ENCODE measurements at places on chromosomes 5 and 9.

- no peak for DNase-seq
Observed at GRCh38 chr5:154367101-154367500, 78.7 kb upstream of the SAP30L start.

- DNase-seq = no peak
Observed at GRCh38 chr5:94849821-94850736, 231.6 kb downstream of the SLF1 start.

- no peak for DNase-seq
Observed at GRCh38 chr9:78351816-78352215, 54.9 kb downstream of the PSAT1 start.

DNA sequence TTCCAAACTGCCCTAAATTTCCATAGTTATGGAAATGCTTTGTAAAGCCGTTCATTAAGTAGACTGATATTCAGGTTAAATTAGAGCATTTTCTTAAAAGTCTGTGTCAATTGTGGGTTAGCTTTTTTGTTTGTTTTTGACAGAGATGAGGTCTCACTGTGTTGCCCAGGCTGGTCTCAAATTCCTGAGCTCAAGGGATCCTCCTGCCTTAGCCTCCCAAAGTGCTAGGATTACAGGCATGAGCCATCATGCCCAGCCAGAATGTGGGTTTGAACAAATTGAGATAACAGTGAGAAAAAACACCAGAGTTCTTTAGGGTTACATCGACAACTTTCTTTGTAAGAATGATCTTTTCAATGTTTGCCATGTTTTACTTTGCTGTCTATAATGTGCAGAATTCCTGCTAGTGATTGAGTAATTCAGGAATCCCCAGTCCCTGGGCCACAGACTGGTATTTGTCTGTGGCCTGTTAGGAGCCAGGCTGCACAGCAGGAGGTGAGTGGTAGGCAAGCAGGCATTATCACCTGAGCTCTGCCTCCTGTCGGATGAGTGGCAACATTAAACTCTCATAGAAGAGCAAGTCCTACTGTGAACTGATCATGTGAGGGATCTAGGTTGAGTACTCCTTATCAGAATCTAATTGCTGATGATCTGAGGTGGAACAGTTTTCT is 80.5 kb downstream of the RAI14 start:
- no peak for DNase-seq

DNA sequence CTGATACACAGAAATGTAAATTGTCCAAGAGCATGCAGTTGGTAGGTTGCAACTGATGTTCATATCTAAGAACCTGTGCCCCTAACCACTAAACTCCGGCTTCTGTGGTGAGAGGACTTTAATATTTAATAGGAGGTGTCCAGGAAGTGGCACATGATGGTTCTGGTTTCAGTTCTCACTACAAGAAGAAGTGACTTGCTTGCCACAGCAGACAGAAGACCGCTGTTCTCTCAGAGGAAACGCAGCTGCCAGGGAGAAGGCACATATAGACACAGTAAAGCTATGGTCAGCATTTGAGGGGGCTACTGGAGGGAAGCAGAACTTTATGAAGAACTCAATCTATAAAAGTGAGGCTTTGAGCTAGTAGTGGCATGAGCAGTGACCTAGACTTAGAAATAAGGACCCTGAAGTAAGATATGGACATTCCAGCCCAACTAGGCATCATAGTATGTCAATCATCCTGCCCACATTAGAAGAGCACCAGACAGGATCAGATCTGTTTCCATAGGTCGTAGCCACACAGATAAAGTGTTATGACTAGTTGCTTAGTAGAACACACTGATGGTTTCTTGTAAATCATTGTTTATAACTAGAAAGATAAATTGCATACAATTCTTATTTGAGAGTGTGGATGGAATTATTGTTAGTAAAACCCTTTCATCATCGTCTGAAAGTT is 36.4 kb upstream of the DAB2 start:
- DNase-seq = no peak

- no peak for DNase-seq
Observed at GRCh38 chr5:135718651-135719050, 115.8 kb upstream of the SLC25A48 start.

DNA sequence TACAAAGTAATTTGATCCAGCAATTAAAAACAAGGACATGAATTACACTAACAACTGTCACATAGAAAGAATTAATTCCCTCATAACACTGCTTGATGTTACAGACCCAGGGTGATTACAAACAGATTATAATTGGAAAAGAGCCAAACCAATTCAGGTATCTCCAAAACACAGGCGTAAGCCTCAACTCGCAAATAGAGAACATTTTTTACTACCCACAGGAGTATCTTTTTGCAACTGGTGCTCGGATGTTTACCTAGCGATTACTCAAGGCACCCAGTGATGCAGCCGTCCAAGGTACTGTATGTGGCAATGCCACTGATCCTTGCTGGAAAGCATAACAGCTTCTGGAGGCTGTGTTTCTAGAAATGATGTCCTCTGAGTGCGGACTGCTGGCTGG is 386.1 kb upstream of the KIF2A start:
- no peak for DNase-seq

DNA sequence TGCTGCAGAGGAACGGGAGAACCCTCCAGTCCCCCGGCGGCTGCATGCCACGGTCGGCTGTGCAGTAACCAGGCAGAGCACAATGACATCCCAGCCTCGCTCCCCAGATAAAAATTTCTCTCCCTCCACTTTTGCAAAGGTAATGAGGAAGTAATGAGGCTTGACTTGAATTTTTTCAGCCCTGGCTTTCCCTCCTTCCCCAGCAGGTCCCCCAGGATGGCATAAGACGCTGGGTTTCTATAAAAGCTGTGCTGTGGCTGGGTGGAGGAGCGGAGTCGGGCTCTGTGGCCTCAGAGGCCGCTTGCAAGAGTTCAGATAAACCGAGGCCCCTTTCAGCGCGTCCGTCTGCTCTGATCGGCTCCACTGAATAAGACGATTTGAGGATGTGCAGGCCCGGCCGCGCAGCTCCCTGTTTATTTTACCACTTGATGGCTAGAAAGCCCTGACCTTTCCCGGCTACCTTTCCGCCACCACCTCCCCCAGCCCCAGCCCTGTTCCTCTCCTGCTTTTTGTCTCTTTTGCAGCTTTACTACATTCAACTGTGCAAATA is 351.9 kb upstream of the IRX2 start:
- DNase-seq = no peak

GRCh38 chr5:173050791-173051190 is 5.4 kb upstream of the CREBRF start:
- DNase-seq = no peak

GRCh38 chr5:54329731-54330709 is 19.6 kb upstream of the ARL15 start:
- DNase-seq = no peak

DNA sequence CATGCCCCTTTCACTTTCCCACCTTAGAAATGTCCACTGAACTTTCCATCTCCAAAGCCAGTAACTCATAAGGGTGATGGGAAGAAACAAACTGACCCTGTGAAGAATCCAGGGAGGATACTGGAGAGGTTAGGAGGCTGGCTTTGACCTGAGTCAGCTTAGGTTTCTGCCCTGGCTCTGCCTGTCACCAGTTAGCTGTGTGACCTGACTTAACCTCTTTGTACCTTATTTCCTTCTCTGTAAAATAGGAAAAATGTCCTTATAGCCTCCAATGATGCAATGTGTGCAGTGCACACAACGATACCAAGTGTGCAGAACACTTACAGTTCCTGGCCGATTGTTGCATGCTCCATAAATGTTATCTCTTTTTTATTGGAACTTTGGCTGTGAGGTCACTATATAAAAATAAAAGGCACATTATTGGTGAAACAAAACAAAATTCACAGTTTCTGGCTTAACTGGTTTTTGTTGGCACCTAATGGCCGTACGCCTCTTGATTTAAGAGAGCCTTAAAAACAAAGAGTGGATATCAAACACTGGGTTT is 37.8 kb downstream of the GABRP start:
- no peak for DNase-seq

- DNase-seq = no peak
Observed at GRCh38 chr5:32604800-32605765, 19.7 kb downstream of the SUB1 start.

- DNase-seq = no peak
Observed at GRCh38 chr5:176642675-176643490, 4.4 kb upstream of the TSPAN17 start.

- DNase-seq = no peak
Observed at GRCh38 chr5:168786147-168786546, 207.0 kb upstream of the PANK3 start.

GRCh38 chr5:59368951-59369350 is 524.6 kb downstream of the PDE4D start:
- DNase-seq = no peak

- DNase-seq = no peak
Observed at GRCh38 chr9:12681620-12682019, 11.6 kb upstream of the TYRP1 start.

GRCh38 chr9:34558919-34559623 is 30.5 kb downstream of the CNTFR start:
- no peak for DNase-seq

GRCh38 chr9:18717759-18718158 is 243.8 kb downstream of the ADAMTSL1 start:
- no peak for DNase-seq

DNA sequence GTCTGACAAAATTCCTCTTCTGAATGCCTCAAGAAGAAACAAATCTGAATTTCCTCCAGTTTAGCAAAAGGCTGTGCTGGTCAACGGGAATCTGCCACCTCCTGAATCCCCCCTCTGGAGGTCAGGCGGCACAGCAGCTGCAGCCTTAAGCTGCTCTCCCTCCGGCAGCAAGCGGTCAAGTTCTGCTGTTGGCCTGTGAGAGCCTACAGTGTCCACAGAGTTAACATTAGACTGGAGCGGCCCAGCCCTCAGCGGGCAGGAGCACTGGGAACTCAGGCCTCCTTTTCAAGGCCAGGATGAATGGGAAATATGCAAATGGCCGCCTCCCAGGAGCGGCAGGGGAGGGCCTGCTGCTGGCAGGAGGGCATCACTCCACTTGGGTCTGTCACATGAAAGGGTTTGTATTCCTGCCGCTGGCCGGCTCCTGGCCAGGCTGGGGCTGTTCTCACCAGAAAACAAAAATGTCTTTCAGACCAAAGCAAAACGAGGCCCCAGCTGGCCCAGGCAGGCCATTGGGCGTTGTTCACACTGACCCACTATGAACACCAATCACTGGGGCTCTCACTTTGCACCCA is 8.2 kb downstream of the ACSL6 start:
- DNase-seq = no peak

GRCh38 chr5:14739538-14739937 is 75.0 kb downstream of the OTULIN start:
- no peak for DNase-seq

DNA sequence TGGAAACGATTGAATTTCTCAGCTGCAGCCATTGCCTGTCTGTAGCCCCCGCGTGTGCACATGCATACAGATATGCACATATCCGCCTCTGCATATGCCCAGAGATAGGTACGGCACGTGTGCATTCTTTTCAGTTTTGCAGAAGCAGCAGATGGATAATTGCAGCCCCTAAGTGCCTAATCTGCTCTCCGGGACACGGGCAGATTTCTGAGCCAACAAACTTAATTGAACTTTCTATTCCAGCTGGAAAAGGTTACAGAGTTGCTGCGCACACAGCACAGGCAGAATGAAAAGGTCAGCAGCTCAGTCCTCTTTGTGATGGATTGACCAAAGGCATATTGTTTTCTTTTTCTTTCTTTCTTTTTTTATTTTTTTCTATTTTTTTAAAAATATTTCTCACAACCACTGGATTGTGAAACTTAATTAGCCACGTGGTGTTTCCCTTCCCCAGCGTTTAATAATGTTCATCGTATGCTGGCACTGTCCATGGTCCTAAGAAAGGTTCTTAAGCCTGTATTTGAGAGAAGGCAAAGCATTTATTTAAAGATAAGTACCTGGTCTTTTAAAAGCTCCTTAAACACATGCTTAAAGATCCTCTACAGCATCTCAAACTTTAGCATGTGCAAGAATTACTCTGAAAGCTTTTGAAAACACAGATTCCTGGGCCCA is 270.2 kb upstream of the BRINP1 start:
- DNase-seq = no peak

- DNase-seq = no peak
Observed at GRCh38 chr9:83405759-83406158, 132.4 kb downstream of the FRMD3 start.

- no peak for DNase-seq
Observed at GRCh38 chr5:35608881-35609779, 8.5 kb upstream of the SPEF2 start.

- no peak for DNase-seq
Observed at GRCh38 chr5:38718771-38719391, 126.9 kb upstream of the OSMR start.

GRCh38 chr9:85741095-85741874 is 469 bp downstream of the AGTPBP1 start:
- DNase-seq = peak; percentile 26

- DNase-seq = no peak
Observed at GRCh38 chr5:14204011-14204670, 61.0 kb downstream of the TRIO start.

- DNase-seq = no peak
Observed at GRCh38 chr9:120388003-120388855, 191.7 kb downstream of the CDK5RAP2 start.

- no peak for DNase-seq
Observed at GRCh38 chr5:176671890-176672747, 24.8 kb downstream of the TSPAN17 start.

DNA sequence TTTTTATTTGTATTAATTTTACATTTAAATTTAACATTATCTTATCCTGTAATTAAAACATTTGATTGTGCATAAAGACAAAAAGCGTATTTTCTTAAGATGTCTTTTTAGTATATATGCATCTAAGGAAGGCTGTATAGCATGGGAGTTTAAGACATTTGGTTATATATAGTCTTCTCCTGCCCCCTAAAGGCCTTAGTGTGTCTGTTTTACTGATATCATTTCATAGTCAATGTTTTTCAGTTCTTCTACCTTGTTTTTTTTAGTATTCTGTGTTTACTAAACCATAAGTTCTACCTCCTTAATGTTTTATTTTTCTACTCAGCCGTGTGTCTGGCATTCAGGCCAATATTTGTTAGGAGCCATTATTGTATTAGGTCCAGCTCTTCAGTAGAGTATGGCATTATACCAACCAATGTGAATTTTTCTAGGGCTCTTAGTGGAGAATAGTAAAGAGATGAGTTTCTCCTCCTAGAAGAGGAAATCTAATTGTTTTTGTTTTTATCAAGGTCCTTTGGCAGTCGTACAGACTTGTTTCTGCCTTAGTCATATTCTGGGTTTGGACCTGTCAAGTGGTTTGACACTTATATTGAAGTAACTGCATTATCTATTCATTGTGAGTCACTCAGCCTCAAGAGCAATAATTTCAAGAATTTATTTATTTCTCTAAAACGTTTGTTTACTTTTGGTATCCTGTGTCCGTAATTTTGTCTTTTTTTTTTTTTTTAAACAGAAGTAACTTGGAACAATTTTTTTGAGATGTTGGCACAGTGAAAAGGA is 74.8 kb downstream of the SLF1 start:
- no peak for DNase-seq

Data from CD4-positive, alpha-beta T cell (primary cell).